ENCODE measurements at places on chromosomes 1 and 21. TPM values are rescaled to one million over a fixed set of nuclear protein-coding genes. Genes with fewer than 3 reads are reported as not detected.

ATP1A2 gene
- not detected for total RNA-seq

- H3K27ac ChIP-seq: no peak overlapping the region
- H3K27me3 ChIP-seq: no peaks in the 10 kb centered on the region
- H3K36me3 ChIP-seq: no peaks in the 10 kb centered on the region
- H3K4me3 ChIP-seq: no peak overlapping the region
These were observed 143.2 kb downstream of the MIS18A start for GRCh38 chr21:32135401-32136363.

MIB2 gene
- 33.1 TPM for total RNA-seq

IL12RB2 gene
- total RNA-seq: 39.8 TPM

- no peak for DNase-seq
- peak overlapping the region; percentile 7 for H3K4me3 ChIP-seq
- H3K27me3 ChIP-seq: no peaks in the 10 kb centered on the region
- peaks cover 21% of the 10 kb centered on the region for H3K36me3 ChIP-seq
These were observed 148.7 kb downstream of the PGBD5 start for GRCh38 chr1:230277201-230278025.

DNA sequence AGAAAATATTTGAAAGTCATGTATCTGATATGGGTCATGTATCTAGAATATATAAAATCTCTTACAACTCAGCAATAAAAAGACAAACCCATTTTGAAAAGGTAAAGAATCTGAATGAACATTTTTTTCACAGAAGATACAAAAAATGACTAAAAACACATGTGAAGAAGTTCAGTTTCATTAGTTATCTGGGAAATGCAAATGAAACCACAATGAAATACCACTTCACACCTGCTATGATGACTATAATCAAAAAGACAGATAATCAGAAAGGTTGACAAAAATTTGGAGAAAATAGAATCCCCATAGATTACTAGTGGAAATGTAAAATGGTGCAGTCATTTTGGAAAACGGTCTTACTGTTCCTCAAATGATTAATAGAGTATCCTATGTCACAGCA is 631.0 kb downstream of the MRPL39 start:
- no peaks in the 10 kb centered on the region for H3K36me3 ChIP-seq
- DNase-seq: no peak
- no peak overlapping the region for H3K4me3 ChIP-seq

- H3K4me1 ChIP-seq: peaks cover 9% of the 10 kb centered on the region
- peaks cover 33% of the 10 kb centered on the region for H3K36me3 ChIP-seq
- DNase-seq: no peak
- H3K27ac ChIP-seq: no peak overlapping the region
- no peaks in the 10 kb centered on the region for H3K27me3 ChIP-seq
These were observed 31.1 kb downstream of the DIP2A start for GRCh38 chr21:46489800-46490199.

- no peak for DNase-seq
- no peak overlapping the region for H3K27ac ChIP-seq
- H3K4me3 ChIP-seq: no peak overlapping the region
- no peaks in the 10 kb centered on the region for H3K27me3 ChIP-seq
- no peaks in the 10 kb centered on the region for H3K36me3 ChIP-seq
These were observed 33.5 kb upstream of the CRB1 start for GRCh38 chr1:197234581-197234980.

DNA sequence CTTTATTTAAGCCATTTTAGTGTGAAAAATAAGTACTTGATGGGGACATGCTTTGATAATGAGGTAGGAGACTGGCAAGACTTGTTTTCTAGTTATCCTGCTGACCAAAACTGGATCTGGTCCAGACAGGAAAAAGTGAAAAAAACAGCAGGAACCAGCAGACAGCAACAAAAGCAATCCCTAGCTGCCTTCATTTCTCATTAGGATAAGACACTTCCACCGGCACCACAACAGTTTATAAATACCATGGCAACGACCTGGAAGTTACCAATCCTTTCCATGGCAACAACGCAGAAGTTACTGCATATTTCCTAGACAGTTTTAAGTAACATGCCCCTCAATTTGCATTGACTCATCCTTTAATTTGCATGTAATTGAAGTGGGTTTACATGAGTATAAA is 993.8 kb upstream of the NCAM2 start:
- H3K4me3 ChIP-seq: no peak overlapping the region
- H3K27ac ChIP-seq: no peak overlapping the region
- H3K4me1 ChIP-seq: no peaks in the 10 kb centered on the region

- peaks cover 36% of the 10 kb centered on the region for H3K4me1 ChIP-seq
- DNase-seq: peak; percentile 96
- peak overlapping the region; percentile 92 for H3K27ac ChIP-seq
These were observed 444 bp upstream of the HDGF start for GRCh38 chr1:156751757-156752481.

IL19 gene
- total RNA-seq: not detected

DNA sequence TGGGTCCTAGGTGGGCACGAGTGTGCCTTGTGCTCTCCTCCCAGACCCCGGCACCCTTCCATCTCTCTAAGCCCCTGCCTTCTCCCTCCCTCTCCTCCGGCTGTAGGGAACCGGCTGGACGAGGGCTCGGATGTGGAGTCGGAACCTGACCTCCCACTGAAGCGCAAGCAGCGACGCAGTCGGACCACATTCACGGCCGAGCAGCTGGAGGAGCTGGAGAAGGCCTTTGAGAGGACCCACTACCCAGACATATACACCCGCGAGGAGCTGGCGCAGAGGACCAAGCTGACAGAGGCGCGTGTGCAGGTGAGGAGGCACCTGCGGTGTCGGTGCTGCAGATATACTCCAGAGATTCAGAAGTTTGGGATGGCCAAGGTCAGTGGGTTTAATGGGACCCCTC is 61.0 kb downstream of the PAX7 start:
- H3K27ac ChIP-seq: no peak overlapping the region
- H3K36me3 ChIP-seq: no peaks in the 10 kb centered on the region
- peaks cover 46% of the 10 kb centered on the region for H3K27me3 ChIP-seq
- DNase-seq: no peak

- no peak for DNase-seq
- no peak overlapping the region for H3K27ac ChIP-seq
- H3K36me3 ChIP-seq: no peaks in the 10 kb centered on the region
- no peaks in the 10 kb centered on the region for H3K27me3 ChIP-seq
- H3K4me1 ChIP-seq: no peaks in the 10 kb centered on the region
These were observed 17.9 kb upstream of the RGS18 start for GRCh38 chr1:192140382-192140781.

DNA sequence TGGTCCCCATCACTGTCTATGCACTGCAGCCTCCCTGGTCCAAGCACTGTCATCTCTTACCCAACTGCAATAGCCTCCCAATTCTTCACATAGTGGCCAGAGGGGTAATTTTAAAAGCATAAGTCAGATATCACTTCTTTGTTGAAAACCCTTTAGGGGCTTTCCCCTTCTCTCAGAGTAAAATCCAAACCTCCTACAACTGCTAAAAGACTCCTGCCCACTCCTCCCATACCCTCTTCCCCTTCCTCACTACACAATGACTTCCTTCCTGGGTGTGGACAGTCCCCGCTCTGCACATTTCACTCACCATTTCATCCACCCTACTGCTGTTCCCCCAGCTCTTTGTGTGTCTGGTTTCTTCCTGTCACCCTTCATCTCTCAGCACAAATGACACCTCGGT is 8.3 kb downstream of the MCOLN2 start:
- no peak overlapping the region for H3K4me3 ChIP-seq
- peaks cover 30% of the 10 kb centered on the region for H3K36me3 ChIP-seq
- H3K4me1 ChIP-seq: peaks cover 35% of the 10 kb centered on the region
- peak overlapping the region; percentile 22 for H3K27ac ChIP-seq
- peaks cover 3% of the 10 kb centered on the region for H3K27me3 ChIP-seq
